Spleen (tissue), 13 donors: ENCODE measurements at places on chromosomes 6 and 20. TPM values are rescaled to one million over a fixed set of nuclear protein-coding genes. Genes with fewer than 3 reads are reported as not detected.

Gene KCNK15
- total RNA-seq = not detected

Gene TULP1
- not detected for total RNA-seq

Gene SYNDIG1
- total RNA-seq = 0.85 TPM

Gene TSPYL4
- total RNA-seq = 11.2 TPM

Gene MYLK2
- 3.1 TPM for total RNA-seq

Gene SLCO4A1
- 2.9 TPM for total RNA-seq

Gene LIN28B
- not detected for total RNA-seq

Gene NNAT
- not detected for total RNA-seq

Gene HAO1
- not detected for total RNA-seq

Gene SPACA1
- total RNA-seq = not detected

Gene GSTA3
- not detected for total RNA-seq

Gene PRICKLE4
- 12.4 TPM for total RNA-seq
